CD4-positive, alpha-beta T cell treated with Interleukin-4 for 1 hour (primary cell): ENCODE measurements at places on chromosomes 5 and 9.

DNA sequence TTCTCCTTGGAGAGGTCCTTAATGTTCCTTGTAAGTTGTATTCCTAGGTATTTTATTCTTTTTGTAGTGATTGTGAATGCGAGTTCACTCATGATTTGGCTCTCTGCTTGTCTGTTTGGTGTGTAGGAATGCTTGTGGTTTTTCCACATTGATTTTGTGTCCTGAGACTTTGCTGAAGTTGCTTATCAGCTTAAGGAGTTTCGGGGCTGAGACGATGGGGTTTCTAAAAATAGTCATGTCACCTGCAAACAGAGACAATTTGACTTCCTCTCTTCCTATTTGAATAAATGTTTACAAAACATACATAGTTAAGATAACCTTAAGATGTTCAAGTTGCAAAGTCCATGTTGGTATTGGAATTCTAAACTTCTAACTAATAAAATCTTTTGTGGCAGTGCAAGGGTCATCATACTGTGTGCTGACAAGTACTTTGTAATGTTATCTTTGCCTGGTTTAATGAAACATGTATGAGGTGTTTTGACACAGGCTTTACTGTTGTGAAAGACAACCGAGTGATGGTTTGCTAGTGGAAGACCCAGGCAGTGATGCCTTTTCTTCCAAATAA lies 286.2 kb downstream of the MRPS30 start:
- no peak for DNase-seq

GRCh38 chr9:110073356-110073905 lies 134.5 kb downstream of the C9orf152 start:
- DNase-seq, result no peak

DNA sequence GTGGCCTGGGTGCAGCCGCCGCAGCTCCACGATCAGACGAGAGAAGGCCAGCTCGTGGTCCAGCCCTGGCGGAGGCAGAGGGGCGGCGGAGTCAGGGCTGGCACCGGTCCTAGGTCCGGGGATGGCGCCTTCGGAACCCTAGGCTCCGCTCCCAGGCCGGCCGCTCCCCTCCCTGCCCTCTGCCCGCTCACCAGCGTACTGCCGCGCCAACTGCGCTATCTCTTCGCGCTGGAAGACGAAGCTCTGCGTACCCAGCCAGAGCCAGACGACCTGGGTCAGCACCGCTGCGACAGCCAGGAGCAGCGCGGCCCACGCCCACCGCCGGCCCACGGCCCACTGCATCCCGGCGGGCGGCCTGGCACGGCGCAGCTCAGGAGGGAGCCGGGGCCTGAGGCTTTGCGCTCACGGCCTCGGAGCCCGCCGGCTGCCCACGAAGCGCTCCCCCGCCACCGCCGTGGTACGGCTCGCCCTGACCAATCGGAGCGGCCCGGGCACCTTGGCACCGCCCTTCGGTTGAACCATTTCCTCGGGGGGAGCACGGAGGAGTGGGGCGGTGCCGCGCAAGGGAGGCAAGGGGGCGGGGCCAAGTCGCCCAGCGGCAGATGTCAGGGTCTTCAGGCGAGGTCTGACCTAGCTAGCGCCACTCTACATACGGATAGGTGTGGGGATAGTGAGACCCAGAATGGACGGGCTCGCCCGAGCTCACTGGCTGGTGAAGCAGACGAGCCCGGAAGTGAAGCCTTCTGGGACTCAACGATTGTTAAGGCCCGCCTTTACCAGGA lies at the start of gene SIGMAR1:
Gene SIGMAR1, minus strand, starts transcription at position 432 of the 782 bp plus-strand sequence. Its CDS starts 90 bp downstream, at position 342.
- DNase-seq, result peak; percentile 96

- DNase-seq, result no peak
These were observed 38.3 kb downstream of the TRIO start for GRCh38 chr5:14181299-14181968.

- no peak for DNase-seq
These were observed 465.5 kb downstream of the DNAH5 start for GRCh38 chr5:13478831-13479465.

- DNase-seq, result no peak
These were observed 61.4 kb upstream of the TBC1D9B start for GRCh38 chr5:179969110-179969509.

GRCh38 chr9:136584934-136585333 lies 39.1 kb upstream of the NOTCH1 start:
- no peak for DNase-seq

- DNase-seq, result no peak
These were observed 96.5 kb upstream of the SMARCA2 start for GRCh38 chr9:1918622-1919021.

DNA sequence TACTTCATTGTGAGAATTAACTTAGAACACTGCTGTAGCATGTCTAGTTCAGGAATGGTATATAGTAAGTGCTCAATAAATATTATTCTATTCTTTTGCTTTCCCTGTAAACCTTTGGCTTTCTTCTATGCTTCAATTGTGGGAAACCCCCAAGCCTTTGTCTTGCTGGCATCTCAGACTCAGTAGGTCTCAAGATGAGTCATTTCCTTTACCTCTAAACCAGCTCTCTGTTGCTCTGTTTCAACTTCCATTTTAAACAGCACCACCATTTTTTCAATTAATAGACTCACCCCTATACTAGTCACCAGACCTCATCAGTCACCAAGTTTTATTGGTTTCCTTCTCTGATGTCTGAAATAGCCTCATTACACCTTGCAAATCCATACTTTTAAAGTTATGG lies 43.5 kb downstream of the DMAC1 start:
- DNase-seq, result peak; percentile 32

- no peak for DNase-seq
These were observed 115.9 kb upstream of the SH3GL2 start for GRCh38 chr9:17462869-17463464.

DNA sequence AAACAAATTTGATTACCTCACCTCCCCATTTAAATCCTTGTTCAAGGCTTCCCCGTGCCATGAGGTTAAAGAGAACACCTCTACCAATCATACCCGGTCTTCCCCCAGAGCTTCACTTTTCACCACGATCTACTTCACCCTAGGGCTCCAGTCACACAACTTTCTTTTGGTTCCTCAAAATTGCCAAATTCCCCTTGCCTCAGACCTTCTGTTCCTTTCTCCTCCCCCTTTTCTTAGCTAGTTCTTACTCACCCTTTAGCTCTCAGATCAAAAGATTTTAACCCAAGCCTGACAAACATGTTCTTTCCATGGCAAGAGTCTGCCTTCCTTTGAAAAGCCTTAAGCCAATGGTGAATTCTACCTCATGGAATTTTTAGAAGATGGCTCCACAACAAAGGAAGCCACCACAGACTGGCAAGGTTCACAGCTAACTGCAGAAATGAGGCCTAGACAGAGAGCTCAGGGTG lies 56.7 kb downstream of the MAPKAP1 start:
- peak; percentile 19 for DNase-seq
